Fibroblast of skin of right biceps (primary cell): ENCODE measurements at places on chromosomes 1 and 21.

- no peak for DNase-seq
These were observed 8.6 kb downstream of the STRIP1 start for GRCh38 chr1:110043016-110043415.

GRCh38 chr1:70504176-70504820, 93.2 kb downstream of the CTH start:
- DNase-seq: peak; percentile 78

GRCh38 chr1:217052626-217053025, 329.4 kb upstream of the ESRRG start:
- DNase-seq: no peak

DNA sequence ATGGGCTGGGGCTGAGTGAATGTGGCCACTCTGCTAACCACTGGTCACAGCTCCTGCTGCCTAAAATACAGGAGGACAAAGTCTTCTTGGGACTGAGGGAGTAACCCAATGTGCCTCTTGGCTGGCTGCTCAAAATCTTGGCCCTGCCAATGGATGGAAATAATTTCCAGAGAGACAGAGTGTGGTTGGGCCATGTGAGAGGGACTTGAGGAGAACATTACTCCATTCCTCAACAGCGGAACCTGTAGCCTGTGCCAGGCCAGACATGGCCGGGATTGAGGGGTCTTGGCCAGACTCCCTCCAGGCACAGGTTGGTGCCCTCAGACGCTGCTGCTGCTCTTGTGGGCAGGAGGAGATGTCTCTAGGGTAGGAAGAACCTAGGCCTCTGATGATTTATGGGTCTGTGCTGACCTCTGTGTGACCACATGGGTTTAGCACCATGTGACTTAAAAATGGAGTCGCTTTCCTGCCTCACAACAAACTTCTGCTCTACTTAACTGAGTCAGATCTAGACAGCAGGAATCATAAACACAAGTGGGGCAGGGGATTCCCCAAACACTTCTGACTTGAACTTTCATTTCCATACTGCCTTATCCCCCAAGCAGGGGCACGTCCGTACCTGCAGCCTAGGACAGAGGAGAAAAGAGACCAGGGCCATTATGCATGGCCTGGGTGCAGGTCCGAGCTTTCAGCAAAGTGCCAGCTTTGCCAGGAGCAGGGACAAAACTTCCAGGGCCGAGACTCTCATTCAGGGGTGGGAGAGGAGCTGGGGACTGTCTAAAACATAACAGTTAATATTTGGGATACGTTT, 79.2 kb downstream of the CD34 start:
- DNase-seq: no peak

GRCh38 chr1:150577557-150578271, 1.7 kb downstream of the MCL1 start:
- DNase-seq: no peak

DNA sequence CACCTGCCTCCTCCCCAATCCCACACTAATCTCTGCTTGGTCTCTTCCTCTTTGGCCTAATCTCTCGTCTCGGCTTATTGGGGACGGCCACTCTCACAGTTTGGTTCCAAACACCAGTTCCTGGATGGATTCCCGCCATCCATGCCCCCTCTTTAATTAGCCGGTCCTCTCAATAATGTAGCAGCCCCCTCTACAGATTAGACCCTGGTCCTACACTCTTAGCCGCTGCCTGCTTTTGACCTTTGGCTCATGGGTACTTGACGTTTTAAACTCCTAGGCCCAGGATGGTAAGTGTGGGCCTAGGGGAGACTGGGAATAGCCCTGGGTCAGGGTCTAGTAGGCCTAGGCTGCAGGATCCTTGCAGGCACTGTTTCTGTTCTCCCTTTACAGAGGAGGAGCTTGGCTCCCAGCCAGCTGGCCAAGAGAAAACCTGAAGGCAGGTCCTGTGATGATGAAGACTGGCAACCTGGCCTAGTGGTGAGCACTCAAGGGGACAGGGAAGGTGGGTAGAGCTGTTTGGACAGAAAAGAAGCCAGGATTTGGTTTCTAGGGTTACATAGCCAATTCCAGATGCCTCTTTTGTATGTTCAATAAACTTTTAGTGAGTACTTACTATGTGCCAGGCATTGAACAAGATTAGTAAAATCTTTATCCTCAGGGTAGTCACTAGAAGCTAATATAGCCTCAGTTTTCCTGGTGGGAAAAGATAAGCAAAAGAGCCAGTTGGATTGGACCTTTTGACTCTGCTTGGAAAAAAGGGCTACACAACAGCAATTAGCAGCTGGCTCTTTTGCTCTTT, 758 bp downstream of the RAD54L start:
- peak; percentile 43 for DNase-seq

- DNase-seq: no peak
These were observed 73.9 kb downstream of the KCNJ6 start for GRCh38 chr21:37842163-37842919.

DNA sequence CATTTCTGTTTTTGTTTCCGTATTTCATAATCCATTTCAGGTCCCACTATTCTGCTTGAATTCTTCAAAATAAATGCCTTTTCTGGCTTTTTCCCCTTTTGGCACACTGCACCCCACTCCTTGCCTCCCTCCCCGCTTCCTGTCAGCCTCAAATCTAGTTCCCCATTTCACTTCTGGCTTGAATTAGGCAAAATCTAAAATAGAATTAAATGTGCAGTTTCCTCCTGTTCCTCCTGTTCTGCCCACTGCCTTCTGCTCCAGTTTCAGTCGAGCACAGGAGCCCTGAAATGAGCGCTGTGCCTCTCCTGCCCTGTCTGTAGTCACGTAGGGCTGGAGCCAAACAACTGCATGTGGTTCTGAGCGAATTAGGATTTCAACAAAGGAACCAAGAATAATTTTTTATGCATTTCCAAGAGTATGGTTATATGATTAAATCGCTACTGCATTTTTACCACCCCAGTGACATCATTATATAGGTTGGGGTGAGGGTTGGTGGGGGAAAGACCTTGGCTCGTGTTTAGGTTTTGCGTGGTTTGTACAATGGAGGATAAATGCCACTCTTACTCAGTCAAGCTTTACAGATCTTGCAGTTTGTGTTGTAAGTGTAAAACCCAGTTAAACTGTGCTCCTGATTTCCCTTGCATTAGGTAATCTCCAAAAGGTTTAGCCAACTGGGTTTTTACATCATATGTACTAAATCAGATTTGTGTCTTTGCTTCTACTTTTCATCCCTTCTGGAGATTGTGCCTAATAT, 114.9 kb downstream of the VPS13D start:
- peak; percentile 14 for DNase-seq

DNA sequence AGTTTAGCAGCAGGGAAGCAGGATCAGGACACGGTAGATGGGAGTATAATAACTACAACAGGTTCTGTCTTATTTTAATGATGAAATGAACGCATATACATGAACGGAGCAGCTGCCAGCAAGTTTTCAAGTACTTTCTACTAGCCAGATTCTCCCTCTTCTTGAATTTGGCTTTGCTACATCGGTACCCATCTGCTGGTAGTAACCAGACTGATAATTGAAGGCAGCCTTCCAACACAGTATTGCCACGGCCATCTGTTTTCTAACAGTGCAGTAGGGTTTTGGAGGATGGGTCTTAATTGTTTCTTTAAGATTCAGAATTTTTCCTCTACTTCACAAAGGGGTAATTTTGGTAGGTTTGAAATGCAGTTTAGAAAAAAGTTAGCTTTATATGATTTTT, 33.4 kb downstream of the CENPF start:
- DNase-seq: no peak
